Stomach (tissue), 19 donors: ENCODE measurements at places on chromosomes 6 and 20.
A peak's percentile ranks its signal among the peaks of the same experiment; 100 is the strongest.

DNA sequence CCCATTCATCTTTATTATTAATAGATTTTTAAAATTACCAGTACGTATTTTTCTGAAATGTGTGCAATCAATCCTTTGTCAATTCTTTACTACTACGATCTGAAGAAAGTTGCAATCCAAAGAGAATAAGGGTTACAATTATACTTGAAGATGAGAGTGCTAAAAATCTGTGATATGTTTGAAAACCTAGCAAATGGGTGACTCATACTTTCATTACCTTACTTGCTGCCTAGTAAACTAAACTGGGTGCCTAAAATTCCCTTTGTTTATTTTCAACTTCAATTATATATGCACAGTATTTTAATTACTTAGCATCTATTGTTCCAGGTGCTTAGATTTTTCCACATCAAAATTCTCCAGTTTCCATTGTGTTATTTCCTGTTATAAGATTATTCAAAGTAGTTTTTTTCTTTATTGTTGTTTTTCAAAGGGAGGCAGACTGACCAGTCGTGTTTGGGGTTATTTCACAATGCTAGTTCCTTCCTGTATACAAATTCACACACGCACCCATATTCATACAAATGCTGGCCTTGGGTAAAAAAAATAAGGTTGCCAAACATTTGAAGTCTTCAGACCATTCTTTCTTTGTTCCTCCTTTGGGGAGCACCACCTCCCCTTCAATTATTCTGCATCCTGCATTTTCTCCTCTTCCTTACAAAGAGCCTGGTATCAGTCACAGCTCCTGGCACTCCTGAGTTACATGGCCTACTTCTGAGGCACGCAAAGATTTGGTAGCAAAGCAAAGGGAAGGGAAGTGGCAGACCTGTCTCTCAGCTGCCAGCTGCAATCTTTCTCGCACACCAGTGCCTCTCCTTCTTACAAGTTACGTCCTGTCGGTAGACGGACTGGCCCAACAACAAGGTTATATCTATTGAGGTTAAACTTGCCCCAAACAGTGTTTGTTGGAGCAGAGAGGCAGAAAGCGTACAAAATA is 16.2 kb upstream of the FAM135A start:
- no peak for DNase-seq

GRCh38 chr6:39777218-39777617 is 15.0 kb upstream of the DAAM2 start:
- DNase-seq: peak; percentile 49

GRCh38 chr6:156627524-156627923 is 149.7 kb upstream of the ARID1B start:
- DNase-seq: no peak

GRCh38 chr6:85684133-85684808 is 41.6 kb upstream of the SYNCRIP start:
- no peak for DNase-seq

- DNase-seq: no peak
Observed at GRCh38 chr6:3571250-3571681, 114.4 kb upstream of the SLC22A23 start.

- no peak for DNase-seq
Observed at GRCh38 chr20:2165871-2166270, 64.2 kb downstream of the STK35 start.

DNA sequence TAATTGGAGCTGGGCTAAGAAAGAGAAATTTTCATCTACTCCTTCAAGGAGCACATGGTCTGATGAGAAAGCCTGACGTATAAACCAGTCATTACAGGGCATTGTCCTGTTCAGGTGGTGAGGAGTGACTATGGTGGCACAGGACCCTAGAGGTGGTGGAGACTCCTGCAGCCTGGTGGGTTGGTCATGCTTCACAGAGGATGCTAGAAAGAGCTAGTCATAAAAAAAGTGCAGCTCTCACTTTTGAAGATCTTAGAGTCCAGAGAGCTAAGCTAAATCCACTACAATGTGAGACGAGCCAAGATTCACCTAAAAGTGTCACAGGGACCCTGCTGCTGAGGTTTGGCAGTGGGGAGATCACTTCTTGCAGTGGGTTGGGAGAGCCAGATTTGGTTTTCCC is 9.8 kb upstream of the ZNF831 start:
- DNase-seq: no peak

GRCh38 chr20:37565134-37565811 is 37.6 kb upstream of the BLCAP start:
- peak; percentile 19 for DNase-seq

GRCh38 chr6:134619077-134619476 is 301.2 kb upstream of the SGK1 start:
- no peak for DNase-seq
